ENCODE measurements at places on chromosomes 5 and 9.

DNA sequence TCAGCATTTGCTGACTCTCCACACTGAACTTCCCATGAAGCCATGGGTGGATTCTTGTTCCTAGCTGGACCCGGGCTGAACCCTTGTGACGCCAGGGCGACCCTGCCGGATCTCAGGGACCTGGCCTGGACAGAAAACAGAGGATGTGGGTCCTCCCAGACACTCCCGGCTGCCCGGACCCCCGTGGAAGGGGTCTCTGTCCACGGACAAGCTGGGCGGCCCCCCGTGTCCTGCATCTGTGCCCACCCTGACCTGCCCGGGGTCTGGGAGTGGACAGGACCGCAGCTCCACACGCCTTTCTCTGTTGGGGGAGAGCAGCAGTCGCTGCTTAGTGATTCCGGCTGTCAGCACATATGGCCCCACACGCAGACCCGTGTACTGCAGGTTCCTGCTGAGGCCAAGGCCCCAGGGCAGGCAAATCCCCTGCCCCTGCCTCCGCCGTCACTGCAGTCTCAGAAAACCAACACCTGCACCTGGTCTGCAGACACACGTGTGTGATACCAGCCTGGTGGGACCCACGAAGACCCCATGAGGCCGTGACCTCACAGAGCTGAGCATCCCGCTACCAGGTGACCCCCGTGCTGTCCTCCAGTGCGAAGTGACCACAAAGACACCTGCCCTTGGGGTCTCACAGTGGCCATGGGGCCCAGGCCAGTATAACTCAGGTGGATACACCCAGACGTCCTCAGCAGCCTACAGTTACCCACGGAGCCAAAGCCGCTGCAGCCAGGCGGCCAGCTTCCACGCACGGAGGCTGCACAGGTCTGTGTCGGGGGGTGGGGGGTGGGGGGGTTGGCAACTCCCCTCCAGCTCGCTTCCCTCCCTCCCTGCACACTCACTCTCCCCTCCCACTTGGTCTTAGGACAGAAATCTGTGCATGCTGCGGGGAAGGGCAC is 50.6 kb downstream of the NKD2 start:
- DNase-seq = no peak

GRCh38 chr5:89444088-89444487 is 561.1 kb upstream of the MEF2C start:
- DNase-seq = no peak

DNA sequence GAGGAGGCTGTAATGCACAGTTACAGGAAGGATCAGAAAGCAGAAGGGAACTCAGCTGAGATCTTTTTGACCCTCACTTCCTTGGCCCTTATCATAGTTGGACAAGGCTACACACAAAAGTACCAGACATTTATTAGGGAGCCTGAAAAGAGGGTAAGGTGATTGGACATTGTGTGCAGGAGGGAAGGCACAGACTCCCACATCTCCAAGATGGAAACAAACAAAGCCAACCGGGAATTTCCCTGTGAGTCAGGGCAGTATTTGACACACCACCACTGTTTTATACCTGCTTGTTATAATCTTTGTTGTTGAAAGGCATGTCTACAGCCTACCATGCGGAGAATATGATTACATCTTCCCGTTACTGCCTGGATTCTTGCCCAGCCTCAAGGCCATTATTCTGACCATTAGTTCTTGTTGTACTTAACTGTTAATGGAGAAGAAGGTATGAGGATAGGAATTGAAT is 3.0 kb upstream of the CCNG1 start:
- DNase-seq = no peak

- no peak for DNase-seq
Measured at GRCh38 chr5:82720213-82721086, 356.7 kb downstream of the TMEM167A start.

- no peak for DNase-seq
Measured at GRCh38 chr9:132242621-132243155, 80.8 kb downstream of the NTNG2 start.

DNA sequence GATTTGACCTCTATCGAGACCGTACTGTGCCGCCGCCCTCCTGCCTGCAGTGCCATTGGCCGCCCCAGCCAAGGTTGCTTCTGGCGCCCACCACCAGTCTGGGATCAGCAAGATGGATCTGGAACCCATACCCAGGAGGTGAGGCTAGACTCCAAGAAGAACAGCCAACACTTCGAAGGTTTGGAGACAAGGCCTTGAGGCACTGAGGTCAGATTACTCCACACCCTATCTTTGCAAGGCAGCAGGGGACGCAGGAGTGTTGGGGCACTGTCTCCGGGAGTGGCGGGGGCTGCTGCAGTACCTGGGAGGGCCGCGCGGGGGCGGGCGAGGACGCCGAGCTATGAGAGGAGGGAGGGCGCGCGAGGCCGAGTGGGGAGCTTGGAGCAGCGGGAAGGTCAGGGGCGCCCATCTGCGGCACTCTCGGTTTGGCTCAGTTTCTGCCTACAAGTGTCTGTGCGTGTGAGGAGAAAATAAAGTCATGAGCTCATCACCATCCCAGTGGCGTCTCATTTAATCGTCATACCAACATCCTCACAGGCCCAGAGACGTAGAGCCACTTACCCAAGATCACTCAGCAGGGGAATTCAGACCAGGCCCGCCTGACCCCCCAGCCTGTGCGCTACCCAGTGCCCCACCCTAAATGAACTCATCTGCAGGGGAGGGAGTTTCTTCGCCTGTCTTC is 20.5 kb upstream of the PSD2 start:
- no peak for DNase-seq

GRCh38 chr9:111429175-111429574 is 55.0 kb downstream of the ECPAS start:
- DNase-seq = no peak

GRCh38 chr5:62773460-62773859 is 194.8 kb downstream of the LRRC70 start:
- no peak for DNase-seq

DNA sequence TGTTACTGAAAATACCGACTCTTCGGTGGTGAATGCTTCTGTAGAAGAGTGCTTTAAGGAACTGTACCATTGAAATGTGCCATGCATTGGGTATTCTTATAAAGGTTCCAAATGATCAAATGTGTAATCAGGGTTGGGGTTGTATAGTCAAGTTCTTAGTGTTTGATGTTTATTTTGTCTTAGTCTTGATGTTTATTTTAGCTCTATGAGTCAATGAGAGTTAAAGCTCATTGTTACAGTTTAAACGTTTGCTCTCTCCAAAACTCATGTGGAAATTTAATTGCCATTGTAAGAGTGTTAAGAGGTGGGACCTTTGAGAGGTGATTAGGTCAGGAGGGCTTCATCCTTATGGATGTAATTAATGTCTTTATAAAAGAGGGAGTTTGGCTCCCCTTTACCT is 153.0 kb downstream of the FER start:
- DNase-seq = no peak

DNA sequence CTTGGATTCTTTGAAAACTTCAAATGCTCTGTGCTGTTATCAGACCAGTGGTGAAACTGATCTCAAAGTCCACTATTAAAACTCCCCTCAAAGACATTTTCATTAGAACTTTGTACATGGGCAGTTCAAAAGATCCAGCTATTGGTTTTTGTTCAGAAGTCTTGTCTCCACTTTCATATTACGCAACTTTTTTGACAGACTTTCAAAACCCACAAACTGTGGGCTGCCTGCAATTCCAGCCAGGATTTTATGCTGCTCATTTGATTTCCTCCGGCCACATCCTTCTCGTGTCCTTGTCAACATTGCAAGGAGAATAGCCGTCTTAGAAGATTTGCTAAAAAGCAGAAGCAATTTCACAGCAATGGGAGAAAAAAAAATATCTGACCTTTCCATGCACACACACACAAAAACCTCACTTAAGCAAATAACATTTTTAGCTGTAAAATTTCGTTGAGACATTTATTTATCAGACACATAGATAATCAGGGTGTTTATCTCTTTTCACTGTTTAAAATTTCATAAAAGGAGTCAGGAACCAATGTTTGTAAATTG is 1990.5 kb downstream of the MAT2B start:
- DNase-seq = no peak

DNA sequence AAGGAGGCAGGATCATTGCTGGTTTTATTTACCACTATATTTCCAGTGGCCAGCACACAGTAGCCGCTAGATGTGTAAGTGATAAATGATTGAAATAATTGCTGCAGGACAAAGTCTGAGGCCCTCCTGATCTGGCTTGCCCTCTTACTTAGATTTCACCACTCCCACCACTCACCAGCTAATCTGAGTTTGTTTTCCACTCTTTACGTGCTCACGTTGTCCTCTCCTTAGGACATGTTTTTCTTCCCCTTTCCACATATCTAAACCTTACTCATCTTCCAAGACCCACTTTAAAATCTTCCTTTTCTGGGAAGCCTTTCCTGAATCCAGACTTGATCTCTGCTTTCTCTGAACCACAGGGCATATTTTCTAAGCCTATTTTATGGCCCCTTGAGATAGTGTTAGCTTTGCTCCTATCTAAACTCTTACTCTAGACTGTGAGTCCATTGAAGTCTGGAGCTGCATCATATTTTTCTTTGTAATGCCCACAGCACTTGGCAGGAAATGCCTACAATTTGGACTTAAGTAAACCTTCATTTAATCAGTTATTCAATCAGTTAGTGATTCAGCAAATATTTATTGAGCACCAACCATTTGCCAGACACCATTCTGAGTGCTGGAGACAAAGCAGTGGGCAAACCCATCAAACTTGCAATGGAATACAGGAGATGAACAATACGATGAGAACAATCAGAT is 2.4 kb downstream of the TLR4 start:
- no peak for DNase-seq

DNA sequence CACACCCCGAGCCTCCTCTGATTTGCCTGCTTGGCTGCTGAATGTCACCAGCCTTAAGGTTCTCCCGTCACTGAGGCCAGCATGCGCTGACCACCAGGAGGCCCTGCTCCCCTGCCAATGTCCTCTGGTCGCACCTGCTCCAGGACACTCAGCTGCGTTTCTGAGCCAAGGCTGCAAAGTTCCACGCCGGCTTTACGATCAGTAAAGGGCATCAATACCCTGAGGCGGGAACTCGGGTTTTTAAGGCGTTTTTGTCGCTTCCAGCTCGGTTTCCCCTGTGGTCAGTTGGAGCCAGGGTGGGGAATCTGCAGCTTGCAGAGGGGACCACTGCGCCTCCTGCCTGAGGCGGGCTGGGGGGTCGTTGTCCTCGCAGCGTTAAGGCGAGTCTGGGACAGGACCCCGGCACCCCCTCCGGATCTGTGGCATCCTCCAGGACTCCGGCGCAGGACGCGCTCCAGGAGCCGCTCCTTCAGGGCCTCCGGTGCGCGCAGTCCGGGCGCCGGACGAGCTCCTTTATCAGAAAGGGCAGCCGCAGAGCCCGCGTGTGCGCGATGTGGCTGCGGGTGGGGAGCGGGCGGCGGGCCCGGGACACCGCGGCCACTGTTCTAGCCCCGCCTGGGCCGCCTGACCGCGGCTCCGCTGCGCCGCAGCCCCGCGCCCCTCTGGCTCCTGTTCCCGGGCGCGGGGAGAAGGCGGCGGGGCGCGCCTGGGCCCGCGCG is 24.1 kb upstream of the FLT4 start:
- DNase-seq = no peak

DNA sequence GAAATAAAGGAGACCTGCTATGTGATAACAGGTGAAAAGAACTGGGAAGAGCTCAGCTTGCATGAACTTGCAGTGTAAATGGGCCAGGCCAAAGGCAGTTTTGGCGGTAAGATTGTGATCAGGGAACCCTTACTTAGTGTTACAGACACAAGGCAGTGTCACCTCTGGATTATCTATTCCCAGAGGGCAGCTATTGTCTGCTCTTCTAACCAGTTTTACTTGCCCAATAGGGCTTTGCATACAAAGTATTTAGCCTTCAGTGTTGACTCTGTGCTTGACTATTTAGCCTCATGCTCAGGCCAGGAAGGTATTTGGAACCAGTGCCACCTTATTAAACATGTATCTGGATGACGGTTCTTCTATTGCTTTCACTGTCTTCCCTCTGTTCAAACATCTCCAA is 38.3 kb downstream of the GDNF start:
- DNase-seq = no peak

DNA sequence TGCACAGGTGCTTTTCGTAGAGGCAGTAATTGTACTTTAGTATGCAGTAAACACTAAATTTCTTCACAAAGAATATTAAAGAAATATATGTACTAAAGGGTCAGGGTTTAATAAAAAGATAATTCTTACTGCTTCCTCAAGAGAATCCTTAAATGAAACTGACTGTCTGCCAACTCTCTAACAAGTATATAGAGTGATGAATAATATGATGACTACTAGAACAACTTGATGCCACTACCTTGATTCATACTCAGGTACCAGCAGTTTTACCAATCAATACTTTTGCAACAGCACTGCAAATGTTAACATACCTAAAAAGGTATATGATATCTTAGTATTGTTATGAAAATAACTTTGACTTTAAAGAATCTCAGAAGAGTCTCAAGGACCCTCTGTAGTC is 3.8 kb downstream of the YIPF5 start:
- no peak for DNase-seq

Measured in HS-27A (cell line).